MM.1S (cell line): ENCODE measurements at places on chromosomes 6 and 20.

- no peak for DNase-seq
These were observed 165.4 kb upstream of the BTBD3 start for GRCh38 chr20:11752336-11752735.

- DNase-seq, result no peak
These were observed 209.8 kb upstream of the FOXA2 start for GRCh38 chr20:22794200-22794599.

DNA sequence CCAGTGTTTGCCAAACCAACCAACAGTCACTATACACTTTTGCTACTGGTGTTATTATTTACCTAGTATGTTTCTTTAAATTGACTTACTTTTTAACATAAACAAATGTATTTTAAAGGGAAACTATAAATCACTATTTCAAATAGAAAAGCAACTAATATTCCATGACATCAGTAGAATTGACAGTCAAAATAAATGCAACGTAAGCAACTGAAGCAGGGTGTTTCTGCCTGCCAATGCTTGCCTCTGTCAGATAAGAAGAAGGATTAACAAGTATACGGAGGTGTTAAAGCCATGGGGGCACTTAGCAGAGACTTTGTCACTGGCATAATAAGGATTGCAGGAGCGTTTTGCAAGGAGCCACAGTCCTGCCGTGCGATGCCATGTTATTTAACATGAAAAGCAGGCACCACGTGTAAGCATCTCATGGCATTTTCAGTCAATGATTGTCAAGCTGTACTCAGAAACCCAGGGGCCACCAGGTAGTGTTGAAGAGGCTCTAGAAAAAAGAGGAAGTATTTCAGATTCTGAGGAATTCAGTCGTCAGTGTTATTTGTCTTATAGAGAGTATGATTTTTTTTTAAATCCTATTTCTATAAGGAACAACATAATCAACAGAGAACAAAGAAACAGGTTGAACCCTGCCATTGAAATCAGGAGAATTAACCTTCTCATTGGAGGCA lies 131.7 kb downstream of the BFSP1 start:
- no peak for DNase-seq

- DNase-seq, result no peak
These were observed 203.4 kb upstream of the RIN2 start for GRCh38 chr20:19554666-19555065.
